Regular cardiac myocyte (primary cell): ENCODE measurements at places on chromosomes 3 and 15. TPM values are rescaled to one million over a fixed set of nuclear protein-coding genes. Genes with fewer than 3 reads are reported as not detected.

The DCP1A gene
- 9.4 and 10.7 TPM in 2 replicates for total RNA-seq

The GOLGA8R gene
- total RNA-seq, result 1.9 and 4.8 TPM in 2 replicates

The MKRN2OS gene
- not detected in 2 replicates for total RNA-seq

The ZMYND10 gene
- 0.58 and 0.85 TPM in 2 replicates for total RNA-seq

The UQCRC1 gene
- 254 and 423 TPM in 2 replicates for total RNA-seq

The HYAL1 gene
- 0.96 and 2.5 TPM in 2 replicates for total RNA-seq

The C3orf80 gene
- total RNA-seq, result 0.58 and 1.1 TPM in 2 replicates

The SMCO1 gene
- total RNA-seq, result 0.19 and 0.28 TPM in 2 replicates

The ATG3 gene
- total RNA-seq, result 92.7 and 143 TPM in 2 replicates

The ST6GAL1 gene
- total RNA-seq, result 3.1 and 11.6 TPM in 2 replicates

The C3orf22 gene
- total RNA-seq, result not detected in 2 replicates

The ARPIN gene
- total RNA-seq, result 7.6 and 11.3 TPM in 2 replicates

The ROPN1 gene
- not detected in 2 replicates for total RNA-seq

The TMEM266 gene
- total RNA-seq, result not detected in 2 replicates

The GUCA1C gene
- not detected in 2 replicates for total RNA-seq

The JAGN1 gene
- total RNA-seq, result 27.3 and 38.3 TPM in 2 replicates
